ENCODE measurements at places on chromosomes 4 and X.

GRCh38 chr4:152032722-152033131 is 271.9 kb upstream of the GATB start:
- no peak for DNase-seq

- no peak for DNase-seq
Measured at GRCh38 chrX:16586377-16587112, 63.4 kb upstream of the S100G start.

DNA sequence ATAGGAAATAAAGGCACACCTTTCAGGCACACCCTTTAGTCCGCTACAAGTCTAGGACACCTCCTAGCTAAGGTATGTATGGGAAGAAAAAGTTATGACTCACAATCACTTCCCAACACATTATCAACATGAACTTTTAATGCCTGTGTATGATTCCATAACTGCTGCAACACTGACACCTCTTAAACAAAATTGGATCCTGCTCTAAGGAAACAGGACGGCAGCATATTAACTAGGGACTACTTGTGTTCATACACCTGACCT is 2.4 kb upstream of the PPP3CA start:
- no peak for DNase-seq

DNA sequence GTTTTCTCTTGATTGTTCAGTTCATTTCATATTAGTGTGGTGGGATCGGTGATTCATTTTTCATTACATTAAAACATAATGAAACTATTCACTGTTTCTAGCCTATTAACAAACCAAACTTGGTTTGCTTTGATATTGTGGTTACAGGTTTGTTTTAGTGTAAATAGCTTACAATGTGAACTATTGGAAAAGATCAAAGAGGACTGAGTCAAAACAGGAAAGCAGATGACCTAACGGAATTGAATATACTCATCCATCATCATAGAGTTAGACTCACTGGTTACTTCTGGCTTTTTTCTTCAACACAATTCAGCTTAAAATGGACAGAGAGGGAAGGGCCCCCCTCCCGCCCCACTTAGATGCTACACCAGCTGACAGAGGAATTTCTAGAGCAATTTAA is 616.2 kb upstream of the AADAT start:
- DNase-seq = no peak

GRCh38 chrX:41602816-41603345 is 85.9 kb upstream of the GPR34 start:
- DNase-seq = no peak

All from urinary bladder (tissue), 4 donors.